Sigmoid colon (tissue), 7 donors: ENCODE measurements at places on chromosomes 7 and 10.

DNA sequence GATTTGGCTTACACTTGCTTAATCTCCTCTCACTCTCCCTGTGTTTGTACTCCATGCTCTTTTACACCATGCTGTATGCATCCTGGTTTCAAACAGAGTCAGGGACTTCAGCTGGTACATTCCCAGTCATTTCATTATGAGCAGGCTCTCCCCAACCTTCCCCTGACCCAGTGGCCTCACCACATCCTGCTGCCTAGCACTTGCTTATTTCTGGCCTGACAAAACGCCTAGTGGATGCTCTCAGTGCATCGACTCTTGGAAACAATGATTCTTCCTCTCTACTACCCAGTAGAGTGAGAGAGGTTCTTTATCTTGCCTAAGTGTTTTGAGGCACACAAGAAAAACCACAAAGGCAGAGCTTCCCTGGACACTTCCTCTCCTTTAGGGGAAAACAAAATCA is 63.4 kb downstream of the CAV1 start:
- DNase-seq: no peak

GRCh38 chr7:116678780-116679179 is 6.8 kb downstream of the MET start:
- DNase-seq: no peak

DNA sequence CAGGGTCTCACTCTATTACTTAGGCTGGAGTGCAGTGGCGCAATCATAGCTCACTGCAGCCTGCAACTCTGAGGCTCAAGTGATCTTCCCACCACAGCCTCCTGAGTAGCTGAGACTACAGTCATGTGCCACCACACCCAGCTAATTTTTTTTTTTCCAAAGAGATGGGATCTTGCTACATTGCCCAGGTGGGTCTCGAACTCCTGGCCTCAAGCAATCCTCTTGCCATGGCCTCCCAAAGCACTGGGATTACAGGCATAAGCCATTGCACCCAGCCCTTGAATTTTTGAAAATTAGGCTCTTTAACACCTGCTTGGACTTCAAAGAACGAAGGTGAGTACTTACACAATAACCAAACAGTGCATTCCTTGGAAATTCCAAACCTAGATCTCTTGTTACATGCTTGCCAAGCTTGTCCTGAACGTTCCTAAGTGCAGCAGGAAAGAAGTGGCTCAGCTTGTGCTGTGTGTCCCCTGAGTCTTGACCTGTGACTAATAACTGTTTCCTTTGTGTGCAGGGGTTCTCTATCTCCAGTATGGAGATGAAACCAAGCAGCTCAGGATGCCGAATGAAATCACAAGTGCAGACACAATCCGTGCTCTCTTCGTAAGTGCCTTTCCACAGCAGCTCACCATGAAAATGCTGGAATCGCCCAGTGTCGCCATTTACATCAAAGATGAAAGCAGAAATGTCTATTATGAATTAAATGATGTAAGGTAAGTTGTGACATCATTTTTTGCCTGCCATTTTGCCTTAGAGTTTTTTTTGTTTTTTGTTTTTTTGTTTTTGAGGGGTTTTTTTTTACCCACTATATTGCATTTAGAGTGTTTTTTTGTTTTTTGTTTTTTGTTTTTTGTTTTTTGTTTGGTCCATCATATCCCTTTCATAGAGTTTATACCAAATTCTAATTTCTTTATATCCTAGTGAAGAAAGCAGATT is 223.8 kb downstream of the KIAA1217 start:
- no peak for DNase-seq

DNA sequence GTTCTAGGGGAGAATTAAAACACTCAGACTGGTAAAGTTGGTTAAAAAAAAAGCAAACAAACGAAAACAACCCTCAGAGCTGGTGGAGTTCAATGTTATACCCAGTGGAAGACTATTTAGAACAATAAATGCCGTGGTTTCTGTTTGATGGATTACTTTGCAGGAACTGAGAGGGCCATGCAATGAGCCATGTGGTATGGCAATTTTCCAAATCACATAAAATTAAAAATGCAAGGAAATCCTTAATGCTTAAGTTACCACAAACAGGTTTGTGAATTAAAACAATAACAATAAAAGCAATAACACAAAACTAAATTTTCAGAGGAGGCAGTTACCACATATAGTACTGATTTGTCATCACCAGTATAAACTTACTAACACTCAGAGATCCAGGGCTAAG is 96.9 kb downstream of the RTKN2 start:
- DNase-seq: no peak

DNA sequence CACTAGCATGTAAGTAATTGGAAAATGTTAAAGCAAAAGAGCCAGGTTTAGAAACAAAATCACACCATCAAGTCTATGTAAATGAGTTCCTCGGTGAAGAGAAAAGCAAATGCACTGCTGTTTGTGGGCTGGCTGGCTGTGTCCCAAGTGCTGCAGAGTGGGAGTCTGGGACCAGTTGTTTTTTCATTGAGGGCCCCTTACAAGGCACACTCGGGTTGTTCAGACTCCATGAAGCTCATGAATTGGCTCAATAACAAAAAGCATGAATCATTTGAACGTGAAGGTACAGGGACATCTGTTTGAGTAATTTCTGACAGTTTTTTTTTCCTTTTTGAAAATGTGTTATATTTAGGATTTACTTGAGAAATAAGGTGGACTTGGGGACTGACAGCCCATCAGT is 28.0 kb downstream of the GRK5 start:
- no peak for DNase-seq
